Mesothelial cell of epicardium (in vitro differentiated cells): ENCODE measurements at places on chromosomes 3 and 15. TPM values are rescaled to one million over a fixed set of nuclear protein-coding genes. Genes with fewer than 3 reads are reported as not detected.

- H3K4me3 ChIP-seq, result no peak overlapping the region
- peaks cover 15% of the 10 kb centered on the region for H3K4me1 ChIP-seq
- no peaks in the 10 kb centered on the region for H3K27me3 ChIP-seq
- DNase-seq, result no peak
Measured at GRCh38 chr3:107555359-107555758, 32.6 kb downstream of the BBX start.

- no peaks in the 10 kb centered on the region for H3K27me3 ChIP-seq
- H3K4me1 ChIP-seq, result peaks cover 17% of the 10 kb centered on the region
- DNase-seq, result no peak
- H3K27ac ChIP-seq, result peak overlapping the region; percentile 26
- no peak overlapping the region for H3K4me3 ChIP-seq
- peaks cover 21% of the 10 kb centered on the region for H3K36me3 ChIP-seq
Measured at GRCh38 chr3:128775906-128776542, 50.0 kb downstream of the RAB7A start.

GRCh38 chr3:191356631-191357439 is 26.5 kb upstream of the UTS2B start:
- H3K4me1 ChIP-seq, result peaks cover 17% of the 10 kb centered on the region
- H3K27ac ChIP-seq, result peak overlapping the region; percentile 88
- H3K4me3 ChIP-seq, result no peak overlapping the region
- H3K36me3 ChIP-seq, result peaks cover 38% of the 10 kb centered on the region

GRCh38 chr15:80367094-80367493 is 37.1 kb upstream of the ARNT2 start:
- H3K4me1 ChIP-seq, result no peaks in the 10 kb centered on the region
- H3K36me3 ChIP-seq, result no peaks in the 10 kb centered on the region
- DNase-seq, result no peak
- H3K27me3 ChIP-seq, result peaks cover 15% of the 10 kb centered on the region
- no peak overlapping the region for H3K27ac ChIP-seq

GRCh38 chr15:64476550-64476949 is 16.2 kb downstream of the ZNF609 start:
- no peaks in the 10 kb centered on the region for H3K27me3 ChIP-seq
- H3K27ac ChIP-seq, result peak overlapping the region; percentile 72
- peaks cover 24% of the 10 kb centered on the region for H3K4me1 ChIP-seq
- no peak overlapping the region for H3K4me3 ChIP-seq
- H3K36me3 ChIP-seq, result peaks cover 10% of the 10 kb centered on the region
- DNase-seq, result no peak

GRCh38 chr15:41966414-41966812 is 5.9 kb downstream of the EHD4 start:
- peaks cover 4% of the 10 kb centered on the region for H3K36me3 ChIP-seq
- no peaks in the 10 kb centered on the region for H3K27me3 ChIP-seq
- H3K27ac ChIP-seq, result no peak overlapping the region

GRCh38 chr15:69697916-69698315 is 245.3 kb downstream of the RPLP1 start:
- no peaks in the 10 kb centered on the region for H3K36me3 ChIP-seq
- no peak overlapping the region for H3K27ac ChIP-seq
- peaks cover 21% of the 10 kb centered on the region for H3K27me3 ChIP-seq
- DNase-seq, result no peak
- H3K4me3 ChIP-seq, result no peak overlapping the region
- H3K4me1 ChIP-seq, result no peaks in the 10 kb centered on the region

DNA sequence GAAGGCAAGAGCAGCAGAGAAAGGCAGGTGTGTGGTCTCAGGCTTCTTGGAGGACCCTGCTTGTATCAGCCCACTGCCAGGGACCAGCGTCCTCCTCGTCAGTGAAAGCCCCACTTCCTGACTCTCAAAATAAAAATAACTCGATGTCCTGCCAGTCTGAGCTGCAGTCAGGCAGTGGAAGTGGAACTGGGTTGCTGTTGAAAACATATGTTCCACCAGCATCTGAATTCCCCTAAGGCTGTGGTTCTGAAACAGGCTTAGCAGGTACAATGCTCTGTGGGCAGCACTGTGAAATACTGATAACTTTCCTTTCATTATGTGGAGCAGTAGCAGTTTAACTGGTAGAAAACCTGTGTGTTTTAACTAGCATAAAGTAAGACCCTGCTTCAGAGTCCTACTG is 121.6 kb upstream of the EIF1B start:
- DNase-seq, result no peak
- peaks cover 9% of the 10 kb centered on the region for H3K27me3 ChIP-seq
- no peaks in the 10 kb centered on the region for H3K36me3 ChIP-seq
- H3K4me3 ChIP-seq, result no peak overlapping the region

DNA sequence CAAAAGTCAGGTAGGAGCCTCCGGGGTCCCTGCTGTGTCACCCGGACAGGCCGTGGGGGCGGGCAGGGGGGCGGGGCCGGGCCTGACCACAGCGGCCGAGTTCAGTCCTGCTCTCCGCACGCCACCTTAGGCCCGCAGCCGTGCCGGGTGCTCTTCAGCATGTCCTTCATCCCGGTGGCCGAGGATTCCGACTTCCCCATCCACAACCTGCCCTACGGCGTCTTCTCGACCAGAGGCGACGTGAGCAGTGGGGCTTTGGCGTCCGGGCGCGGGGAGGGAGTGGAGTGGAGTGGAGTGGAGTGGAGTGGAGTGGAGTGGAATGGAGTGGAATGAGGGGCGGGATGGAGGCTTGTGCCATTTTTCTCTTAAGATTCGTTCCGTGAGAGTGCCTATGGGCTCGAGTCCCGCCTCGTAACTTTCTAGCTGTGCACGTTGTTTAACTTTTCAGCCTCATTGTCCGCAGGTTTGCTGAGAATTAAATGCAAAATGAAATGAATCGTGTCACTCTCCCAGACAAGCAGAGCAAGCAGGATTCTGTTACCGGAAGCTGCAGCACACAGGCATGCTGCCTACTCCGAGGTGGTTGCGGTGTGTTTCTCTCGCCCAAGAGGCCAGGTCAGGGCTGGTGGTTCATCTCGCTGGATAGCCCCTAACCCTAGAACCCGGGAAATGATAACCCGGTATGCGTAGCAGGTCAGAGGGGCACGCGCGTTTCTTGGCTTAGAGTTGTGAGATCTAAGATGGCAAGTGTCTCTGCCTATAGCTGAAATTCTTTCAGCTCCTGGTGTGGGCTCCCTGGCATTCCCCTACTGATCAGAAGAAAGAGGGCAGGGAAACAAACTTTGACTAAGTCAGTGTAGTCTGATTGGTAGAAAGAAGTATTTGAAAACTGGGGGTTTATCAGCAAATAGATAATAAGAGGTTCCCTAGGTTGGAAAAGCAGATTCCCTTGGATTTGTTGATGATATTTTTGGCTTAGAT is at the start of gene FAH:
Gene FAH, plus strand, starts transcription at position 104 of the 981 bp plus-strand sequence. Its CDS starts 56 bp downstream, at position 160.
- H3K27me3 ChIP-seq, result no peaks in the 10 kb centered on the region
- H3K4me1 ChIP-seq, result peaks cover 32% of the 10 kb centered on the region
- no peaks in the 10 kb centered on the region for H3K36me3 ChIP-seq

DNA sequence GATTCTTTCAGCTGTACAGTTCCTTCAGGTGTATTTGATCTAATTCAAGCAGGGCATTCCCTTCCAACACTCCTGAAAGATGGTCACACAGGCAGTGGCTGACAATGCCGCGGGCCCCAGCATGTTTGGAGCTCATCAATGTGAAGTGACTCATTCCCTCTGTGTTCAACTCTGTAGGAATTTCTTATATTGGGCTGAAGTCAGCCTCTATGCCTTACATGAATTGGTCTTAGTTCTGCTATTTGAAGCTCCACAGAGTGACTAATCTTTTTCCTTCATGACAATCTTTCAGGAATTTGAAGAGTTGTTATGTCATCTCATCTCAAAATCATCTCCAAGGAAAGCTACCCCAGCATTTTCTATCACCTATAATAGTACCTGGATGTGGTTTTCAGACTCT is 142.5 kb upstream of the C2CD4B start:
- H3K36me3 ChIP-seq, result no peaks in the 10 kb centered on the region
- H3K27ac ChIP-seq, result no peak overlapping the region
- H3K4me1 ChIP-seq, result peaks cover 6% of the 10 kb centered on the region
- no peaks in the 10 kb centered on the region for H3K27me3 ChIP-seq

GRCh38 chr3:50417637-50418033 is 58.3 kb upstream of the TMEM115 start:
- no peaks in the 10 kb centered on the region for H3K4me1 ChIP-seq
- no peak for DNase-seq
- peaks cover 7% of the 10 kb centered on the region for H3K27me3 ChIP-seq
- no peak overlapping the region for H3K27ac ChIP-seq
- no peak overlapping the region for H3K4me3 ChIP-seq

GRCh38 chr3:161890147-161890625 is 393.6 kb downstream of the OTOL1 start:
- no peak overlapping the region for H3K27ac ChIP-seq
- peaks cover 15% of the 10 kb centered on the region for H3K4me1 ChIP-seq
- peaks cover 2% of the 10 kb centered on the region for H3K36me3 ChIP-seq
- no peaks in the 10 kb centered on the region for H3K27me3 ChIP-seq

DNA sequence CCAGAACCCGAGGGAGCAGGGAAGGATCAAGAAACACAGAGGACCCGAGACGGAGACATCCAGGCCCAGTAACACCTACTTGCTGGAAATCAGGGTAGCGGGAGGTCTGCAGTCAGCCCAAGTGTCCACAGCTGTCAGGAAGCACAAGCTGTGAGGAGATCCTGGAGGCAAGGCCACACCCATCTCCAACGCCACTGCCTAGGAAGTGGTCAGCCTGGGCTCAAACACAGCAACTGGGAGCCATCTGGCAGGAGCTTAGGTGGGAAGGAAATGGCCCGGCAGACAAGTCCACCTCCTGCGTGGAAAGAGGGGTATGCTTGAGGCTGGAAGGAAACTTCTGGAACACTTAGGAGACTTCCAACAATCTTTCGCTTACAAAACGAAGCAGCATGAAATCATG is 407.1 kb downstream of the VPS13C start:
- H3K4me3 ChIP-seq, result no peak overlapping the region
- DNase-seq, result no peak
- H3K36me3 ChIP-seq, result no peaks in the 10 kb centered on the region
- H3K27ac ChIP-seq, result no peak overlapping the region
- peaks cover 21% of the 10 kb centered on the region for H3K27me3 ChIP-seq

DNA sequence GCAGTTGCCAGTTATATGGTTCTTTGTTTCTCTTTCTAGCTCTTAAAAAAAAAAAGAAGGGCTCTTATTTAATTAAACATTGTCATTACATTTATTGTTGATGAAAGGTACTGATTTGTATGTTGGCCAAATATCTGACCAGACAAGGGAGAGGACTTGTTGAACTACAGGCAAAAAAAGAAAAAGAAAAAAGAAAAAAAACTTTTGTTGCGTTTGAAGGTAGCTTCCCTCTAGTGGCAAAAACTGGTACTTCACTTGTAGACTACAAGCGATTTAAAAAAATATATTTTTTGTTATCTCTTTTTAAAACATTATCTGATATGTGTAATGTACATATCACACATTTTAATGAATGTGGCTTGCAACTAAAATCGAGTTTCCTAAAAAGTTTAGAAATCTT is 280.6 kb downstream of the ROBO2 start:
- no peaks in the 10 kb centered on the region for H3K36me3 ChIP-seq
- H3K4me1 ChIP-seq, result no peaks in the 10 kb centered on the region
- H3K27ac ChIP-seq, result no peak overlapping the region
- no peak for DNase-seq
- no peak overlapping the region for H3K4me3 ChIP-seq

- no peak overlapping the region for H3K4me3 ChIP-seq
- H3K27me3 ChIP-seq, result no peaks in the 10 kb centered on the region
- no peaks in the 10 kb centered on the region for H3K36me3 ChIP-seq
Measured at GRCh38 chr3:89851974-89852621, 744.7 kb downstream of the EPHA3 start.

DNA sequence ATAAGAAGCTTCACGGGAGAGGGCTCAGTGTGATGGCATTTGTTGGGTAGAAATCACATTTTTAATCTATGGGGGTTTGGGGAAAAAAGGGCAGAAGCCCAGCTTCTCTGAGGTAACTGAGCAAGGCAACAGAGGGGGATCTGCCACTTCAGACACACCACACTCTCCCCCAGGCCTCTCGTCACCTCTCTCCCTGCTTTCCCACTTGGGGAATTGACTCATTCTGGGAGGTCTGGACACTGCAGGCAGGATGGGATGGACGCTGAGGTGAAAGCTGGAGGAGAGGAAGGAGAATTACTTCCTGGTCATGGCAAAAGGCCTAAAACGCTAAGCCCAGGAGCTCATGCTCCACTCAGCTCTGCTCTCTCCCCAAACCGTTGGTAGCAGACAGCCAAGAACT is 33.2 kb downstream of the MYO5C start:
- H3K27ac ChIP-seq, result peak overlapping the region; percentile 86
- peaks cover 14% of the 10 kb centered on the region for H3K4me1 ChIP-seq
- no peak for DNase-seq
- H3K27me3 ChIP-seq, result no peaks in the 10 kb centered on the region
- peaks cover 1% of the 10 kb centered on the region for H3K36me3 ChIP-seq

GRCh38 chr3:52777127-52777958 is at the start of gene ITIH1:
ITIH1 (plus strand) TSS chr3:52777599; CDS start chr3:52777616, 17 bp downstream.
- DNase-seq, result no peak
- H3K27ac ChIP-seq, result no peak within 1 kb of the TSS
- no peaks in the 10 kb centered on the region for H3K4me1 ChIP-seq
- H3K4me3 ChIP-seq, result no peak within 1 kb of the TSS
- H3K36me3 ChIP-seq, result no peaks in the 10 kb centered on the region
- peaks cover 24% of the 10 kb centered on the region for H3K27me3 ChIP-seq

- H3K4me3 ChIP-seq, result no peak overlapping the region
- peaks cover 2% of the 10 kb centered on the region for H3K27me3 ChIP-seq
- DNase-seq, result no peak
- H3K4me1 ChIP-seq, result peaks cover 17% of the 10 kb centered on the region
Measured at GRCh38 chr3:60703956-60704736, 547.1 kb downstream of the FHIT start.

DNA sequence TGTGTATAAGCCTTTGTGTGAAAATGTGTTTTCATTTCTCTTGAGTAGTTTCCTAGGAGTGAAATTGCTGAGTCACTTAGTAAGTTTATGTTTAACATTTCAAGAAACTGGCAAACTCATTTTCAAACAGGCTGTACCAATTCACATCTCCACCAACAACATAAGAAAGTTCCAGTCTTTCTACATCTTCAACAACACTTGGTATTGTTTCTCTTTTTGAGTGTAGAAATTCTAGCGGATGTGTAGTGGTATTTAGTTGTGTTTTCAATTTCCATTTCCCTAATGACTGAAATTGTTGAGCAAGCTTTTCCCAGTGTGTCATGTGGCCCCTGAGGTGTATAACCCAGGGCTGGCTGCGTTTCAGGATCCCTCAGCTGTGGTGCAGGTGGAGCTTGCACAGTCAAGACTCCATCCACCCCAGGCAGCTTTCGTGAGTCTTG is 258.5 kb downstream of the PDCD6IP start:
- H3K4me3 ChIP-seq, result no peak overlapping the region
- no peak overlapping the region for H3K27ac ChIP-seq
- H3K27me3 ChIP-seq, result no peaks in the 10 kb centered on the region
- no peaks in the 10 kb centered on the region for H3K36me3 ChIP-seq
- no peaks in the 10 kb centered on the region for H3K4me1 ChIP-seq
- DNase-seq, result no peak

DNA sequence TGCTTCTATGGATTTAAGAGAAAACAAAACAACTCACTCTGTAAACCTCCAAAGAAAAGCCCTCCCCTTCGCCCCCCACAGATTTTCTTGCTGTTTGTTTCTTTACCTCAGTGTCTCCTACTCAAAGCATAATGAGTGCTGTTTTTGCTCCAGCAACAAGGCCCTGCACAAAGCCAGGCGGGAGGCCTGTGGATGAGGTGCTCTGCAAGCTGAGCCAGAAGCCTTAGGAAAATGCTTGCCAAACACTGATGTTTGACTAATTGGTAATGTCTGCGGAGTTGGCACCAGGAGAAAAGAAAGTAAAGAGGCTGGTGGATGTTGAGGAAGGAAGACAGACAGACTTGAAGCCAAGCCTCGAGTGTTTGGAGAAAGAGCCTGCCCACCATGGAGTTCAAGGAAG is 99.7 kb downstream of the RARB start:
- H3K4me3 ChIP-seq, result no peak overlapping the region
- H3K27me3 ChIP-seq, result no peaks in the 10 kb centered on the region
- peak overlapping the region; percentile 7 for H3K27ac ChIP-seq

Gene BMF
- 90.3 to 98.9 TPM (median 97.0 TPM) in 3 replicates for total RNA-seq

Gene MELTF
- total RNA-seq, result 9.1 to 9.9 TPM (median 9.2 TPM) in 3 replicates

Gene SV2B
- 0.14 to 0.29 TPM (median 0.18 TPM) in 3 replicates for total RNA-seq

Gene ACTC1
- total RNA-seq, result 4.8 to 5.5 TPM (median 5.4 TPM) in 3 replicates

Gene ACKR4
- 0.13 TPM in 2 of 3 replicates, not detected in the other for total RNA-seq

Gene NDN
- total RNA-seq, result 84.8 to 89.0 TPM (median 85.8 TPM) in 3 replicates
